ENCODE measurements at places on chromosomes 1 and 21.

DNA sequence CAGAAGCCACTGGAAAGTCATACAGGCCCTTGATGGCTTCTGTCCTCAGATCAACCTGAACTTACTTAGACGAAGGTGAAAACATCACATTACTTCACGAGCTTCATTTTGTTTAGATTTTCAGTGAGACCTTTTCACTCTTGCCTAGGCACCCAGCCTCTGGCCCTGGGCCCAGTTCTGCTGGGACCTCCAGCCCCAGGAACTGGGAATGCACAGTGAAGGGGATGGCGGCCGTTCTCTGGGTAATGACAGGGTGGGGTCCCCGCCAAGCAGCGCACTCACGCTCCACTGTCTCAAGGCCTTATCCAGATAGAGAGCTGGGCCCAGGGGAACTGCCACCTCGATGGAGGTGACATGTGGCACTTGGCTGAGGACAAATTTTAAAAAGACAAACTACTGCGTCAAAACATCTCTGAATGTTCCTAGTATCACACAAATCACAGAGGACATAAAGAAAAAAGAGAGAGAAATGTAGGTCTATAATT is 54.8 kb downstream of the NPHP4 start:
- DNase-seq, result no peak

GRCh38 chr1:186761358-186761757 is 67.4 kb upstream of the PLA2G4A start:
- DNase-seq, result no peak

DNA sequence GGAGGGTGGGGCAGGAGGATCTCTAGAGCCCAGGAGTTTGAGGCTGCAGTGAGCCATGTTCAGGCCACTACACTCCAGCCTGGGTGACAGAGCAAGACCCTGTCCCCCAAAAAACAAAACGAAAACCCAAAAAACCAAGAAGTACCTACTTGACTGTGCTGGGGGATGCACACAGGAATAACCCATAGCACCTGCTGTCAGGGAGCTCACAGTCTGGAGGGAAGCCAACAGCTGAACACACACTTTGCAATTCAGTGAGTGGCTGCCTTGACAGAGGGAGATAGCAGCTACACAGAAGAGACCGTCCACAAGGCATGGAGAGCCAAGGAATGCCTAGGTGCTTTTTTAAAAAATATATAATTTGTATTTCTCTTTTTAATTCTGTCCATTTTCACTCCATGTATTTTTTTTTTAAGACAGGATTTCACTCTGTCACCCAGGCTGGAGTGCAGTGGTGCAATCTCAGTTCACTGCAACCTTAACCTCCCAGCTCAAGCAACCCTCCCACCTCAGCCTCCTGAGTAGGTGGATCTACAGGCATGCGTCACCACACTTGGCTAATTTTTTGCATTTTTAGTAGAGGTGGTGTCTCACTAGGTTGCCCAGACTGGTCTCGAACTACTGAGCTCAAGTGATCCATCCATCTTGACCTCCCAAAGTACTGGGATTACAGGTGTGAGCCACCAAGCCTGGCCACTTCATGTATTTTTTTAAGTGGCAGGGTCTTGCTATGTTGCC is 68.7 kb downstream of the NID1 start:
- DNase-seq, result no peak

- DNase-seq, result no peak
Observed at GRCh38 chr1:36696261-36696940, 213.7 kb upstream of the CSF3R start.

GRCh38 chr1:85816606-85817005 is 108.4 kb upstream of the ZNHIT6 start:
- no peak for DNase-seq

DNA sequence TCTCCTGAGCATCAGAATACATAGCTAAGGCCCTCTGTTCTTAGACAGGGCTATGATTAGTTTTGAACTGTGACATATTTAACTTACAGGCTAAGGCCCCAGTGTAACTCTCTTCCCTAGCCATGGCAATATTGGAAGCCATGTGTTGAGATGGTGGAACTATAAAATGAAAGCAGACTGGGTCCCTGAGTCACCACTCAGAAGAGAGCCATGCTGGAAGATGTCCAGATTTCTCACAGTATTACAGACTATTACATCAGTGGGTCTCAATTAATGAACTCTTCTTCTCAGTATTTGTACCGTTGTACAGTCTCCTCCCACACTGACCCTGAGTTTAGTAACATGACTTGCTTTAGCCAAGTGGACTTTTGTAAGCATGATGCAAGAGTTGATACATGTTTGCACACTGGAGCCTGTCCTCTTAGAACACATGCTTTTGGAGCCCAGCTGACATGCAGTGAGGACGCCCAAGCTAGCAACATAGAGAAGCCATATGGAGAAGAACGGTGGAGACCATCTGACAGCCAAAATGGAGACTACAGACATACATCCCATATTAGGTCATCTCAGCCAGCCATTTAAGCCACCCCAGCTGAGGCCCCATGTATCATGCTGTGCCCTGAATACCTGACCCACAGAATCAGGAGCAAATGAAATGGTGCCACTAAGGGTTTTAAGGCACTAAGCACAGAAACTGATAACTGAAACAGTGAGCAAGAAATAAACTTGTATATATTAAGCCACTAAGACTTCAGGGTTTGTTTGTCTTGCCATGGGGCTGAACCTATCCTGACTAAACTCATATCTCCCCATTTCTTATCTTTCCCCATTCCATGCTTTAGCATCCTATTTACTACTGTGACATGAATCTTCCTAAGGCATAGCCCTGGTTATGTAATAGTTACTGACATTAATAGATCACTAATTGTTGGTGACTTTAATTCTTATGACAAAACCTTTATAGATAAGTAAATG is 24.4 kb downstream of the TBX15 start:
- peak; percentile 50 for DNase-seq
